Activated naive CD4-positive, alpha-beta T cell treated with anti-CD3 and anti-CD28 coated beads, Interleukin-2, amount 50 U/mL, for 72 hours (primary cell): ENCODE measurements at places on chromosomes 4 and X. TPM values are rescaled to one million over a fixed set of nuclear protein-coding genes. Genes with fewer than 3 reads are reported as not detected.

DNA sequence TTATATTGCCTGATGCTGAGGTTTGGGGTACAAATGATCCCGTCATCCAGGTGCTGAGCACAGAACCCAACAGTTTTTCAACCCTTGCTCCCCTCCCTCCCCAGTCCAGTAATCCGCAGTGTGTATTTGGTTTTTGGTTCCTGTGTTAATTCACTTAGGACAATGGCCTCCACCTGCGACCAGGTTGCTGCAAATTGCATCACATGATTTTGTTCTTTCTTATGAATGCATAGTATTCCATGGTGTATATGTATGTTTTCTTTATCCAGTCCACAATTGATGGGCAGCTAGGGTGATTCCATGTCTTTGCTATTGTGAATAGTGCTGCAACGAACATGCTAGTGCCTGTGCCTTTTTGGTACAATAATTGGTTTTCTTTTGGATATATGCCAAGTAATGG lies 25.4 kb downstream of the GABRQ start:
- no peak for DNase-seq

- DNase-seq, result no peak
These were observed 291.3 kb downstream of the PDHA2 start for GRCh38 chr4:96131186-96131585.

DNA sequence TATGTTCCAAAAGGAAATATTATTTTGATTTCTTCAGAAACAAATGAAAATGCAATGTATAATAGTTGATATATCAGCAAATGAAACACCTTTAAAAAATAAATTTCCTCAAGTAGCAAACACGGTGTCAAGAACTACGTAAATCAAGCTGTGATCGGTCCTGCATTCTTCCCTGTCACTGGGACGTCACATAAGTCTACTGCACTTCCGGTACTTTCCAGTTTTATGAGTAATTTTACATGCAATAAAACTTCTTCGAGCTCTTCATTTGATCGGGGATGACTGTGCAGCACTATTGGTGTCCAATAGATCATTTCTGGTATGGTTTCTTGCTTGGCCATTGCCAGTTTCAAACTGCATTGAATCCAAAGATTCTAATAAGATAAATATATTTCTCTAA lies 114.0 kb upstream of the VEGFC start:
- DNase-seq, result no peak

DNA sequence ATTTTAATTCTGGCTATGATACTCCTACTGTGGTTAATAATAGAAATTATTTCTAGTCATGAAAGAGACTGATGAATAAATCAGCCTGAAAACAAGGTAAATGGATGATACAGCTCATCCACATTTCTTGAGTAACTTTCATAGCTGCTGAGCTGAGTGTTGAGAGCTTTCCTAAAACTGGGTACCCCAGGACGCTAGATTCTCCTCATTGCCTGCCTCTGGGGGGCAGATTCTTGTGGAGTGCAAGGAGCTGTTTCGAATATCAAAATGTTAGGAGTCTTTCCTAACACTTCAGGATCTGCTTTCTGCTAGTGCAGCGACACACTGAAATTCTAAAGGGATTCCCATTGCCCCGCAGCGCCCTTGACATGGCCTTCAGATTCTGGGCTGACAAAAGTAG lies 2.1 kb downstream of the MND1 start:
- no peak for DNase-seq

DNA sequence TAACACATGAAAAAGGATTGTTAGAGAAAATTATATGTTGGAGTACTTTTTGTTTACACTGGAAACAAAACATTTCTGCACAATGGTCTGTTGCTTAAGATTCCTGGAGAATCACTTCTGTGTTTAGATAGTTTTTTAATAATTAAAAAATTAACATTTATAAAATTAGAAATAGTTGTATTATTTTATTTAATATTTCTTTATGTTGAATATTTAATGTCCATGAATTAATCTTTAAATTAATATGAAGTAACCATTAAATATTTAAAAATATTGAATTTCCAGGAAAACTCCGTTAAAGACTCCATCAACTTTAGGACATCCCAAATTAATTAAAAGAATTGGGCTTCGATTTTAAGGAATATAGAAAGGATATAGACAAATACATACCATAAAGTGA lies 797.1 kb upstream of the GALNTL6 start:
- DNase-seq, result no peak

CAPN6 gene
- total RNA-seq, result 0.06 TPM

- DNase-seq, result no peak
These were observed 157.6 kb downstream of the ZNF518B start for GRCh38 chr4:10299601-10300000.

LONRF3 gene
- total RNA-seq, result 5.1 TPM

GRCh38 chr4:122706511-122706910 lies 26.0 kb upstream of the BBS12 start:
- DNase-seq, result no peak

TRMT44 gene
- total RNA-seq, result 19.9 TPM

NLGN4X gene
- total RNA-seq, result 1.1 TPM

DNA sequence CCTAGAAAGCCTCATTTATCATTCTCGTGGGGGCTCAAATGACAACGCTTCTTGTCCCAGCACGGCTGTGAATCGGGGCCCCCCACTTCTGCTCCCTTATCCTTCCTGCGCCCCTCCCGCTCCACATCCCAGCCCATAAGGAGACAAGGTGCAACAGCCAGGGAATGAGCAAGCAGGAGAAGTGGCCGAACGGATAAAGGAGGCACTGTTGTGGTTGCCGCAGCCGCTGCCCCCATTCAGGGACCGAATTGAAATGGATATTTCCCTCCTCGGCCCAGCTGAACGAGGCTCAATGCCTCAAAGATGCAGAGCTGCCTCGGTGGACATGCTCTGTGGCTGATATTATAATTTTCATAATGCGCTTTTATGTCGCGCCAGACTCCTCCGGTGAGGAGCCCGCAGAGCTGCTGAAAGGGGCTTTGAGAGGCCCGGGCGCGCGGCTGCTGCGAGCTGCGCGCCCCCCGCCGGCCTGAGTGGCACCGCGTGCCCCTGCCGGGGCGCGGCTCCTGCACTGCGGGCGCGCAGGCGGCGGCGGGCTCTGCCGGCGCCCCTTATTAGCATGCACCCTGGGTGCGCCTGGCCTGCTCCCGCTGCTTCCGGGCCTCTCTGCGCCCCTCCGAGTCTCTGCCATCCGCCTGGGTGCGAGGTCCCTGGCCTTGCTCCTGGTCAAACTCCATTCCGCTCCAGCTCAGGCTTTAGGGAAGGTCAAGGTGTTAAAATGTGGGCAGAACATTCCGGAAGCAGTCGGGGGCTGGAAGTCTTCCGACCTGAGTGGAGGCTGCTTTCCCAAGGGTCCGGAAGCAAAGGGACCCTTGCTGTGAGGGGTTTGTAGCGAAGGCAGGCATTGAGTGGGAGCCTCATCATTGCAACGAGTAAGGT lies 68.2 kb upstream of the TMEM33 start:
- DNase-seq, result no peak

DNA sequence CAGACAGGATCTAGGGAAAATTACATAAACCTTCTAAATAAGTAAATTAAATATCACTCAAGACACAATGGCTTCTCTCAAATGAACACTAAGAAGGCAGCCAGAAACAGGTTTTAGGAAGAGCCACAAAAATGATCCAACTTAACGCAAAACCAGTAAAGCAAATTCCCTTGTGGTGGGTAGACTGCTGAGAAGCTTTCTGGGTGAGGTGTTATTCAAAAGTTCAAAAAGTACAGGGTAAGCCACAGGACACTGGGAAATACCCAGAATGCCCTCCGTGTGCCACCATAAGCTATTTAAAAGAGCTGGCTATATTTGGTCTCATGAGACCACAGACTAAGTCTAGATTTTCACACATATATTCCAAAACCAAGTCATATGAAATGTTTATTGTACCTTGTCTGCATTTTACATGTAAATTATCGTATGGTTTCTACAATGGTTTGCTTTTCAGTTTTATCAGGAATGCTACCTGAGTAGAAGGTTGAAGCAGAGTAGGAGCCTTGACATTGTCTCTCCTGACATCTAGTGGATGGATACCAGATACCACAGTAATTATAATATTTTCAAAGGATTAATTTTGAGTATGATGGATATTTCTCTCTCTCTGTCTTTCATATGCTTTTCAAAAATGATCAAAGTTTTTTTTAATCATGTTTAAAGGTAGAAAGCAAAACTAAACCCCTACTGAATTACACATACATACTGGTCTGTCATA lies 109.3 kb upstream of the KLHL13 start:
- DNase-seq, result no peak

FAM53A gene
- 3.0 TPM for total RNA-seq

GRCh38 chr4:148573296-148573695 lies 131.1 kb upstream of the NR3C2 start:
- no peak for DNase-seq
